ENCODE measurements at places on chromosomes 5 and 9.

DNA sequence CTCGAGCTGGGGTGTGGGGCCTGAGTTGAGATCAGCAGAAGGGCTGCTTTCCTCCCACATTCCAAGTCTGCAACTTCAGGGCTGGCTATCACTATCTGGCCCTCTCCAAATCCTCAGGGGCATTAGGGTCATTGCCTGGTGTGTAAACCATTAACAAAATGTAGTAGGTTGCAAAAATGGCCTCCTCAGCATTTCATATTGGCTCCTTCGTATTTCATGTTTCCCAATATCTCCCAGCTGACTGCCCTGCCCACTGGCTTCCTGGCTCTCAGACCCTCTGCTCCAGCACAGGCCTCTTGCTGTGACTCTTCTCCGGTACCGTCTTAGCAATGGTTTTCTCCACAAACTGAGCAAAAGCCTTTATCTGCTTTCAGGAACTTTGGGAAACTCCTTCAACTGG, 113.8 kb downstream of the GADD45G start:
- no peak for ATAC-seq

GRCh38 chr9:130701059-130702022, 7.8 kb downstream of the EXOSC2 start:
- peak; percentile 86 for ATAC-seq

- no peak for ATAC-seq
Measured at GRCh38 chr5:128632264-128632663, 94.2 kb upstream of the FBN2 start.

- no peak for ATAC-seq
Measured at GRCh38 chr5:137250421-137250820, 248.7 kb downstream of the SPOCK1 start.

DNA sequence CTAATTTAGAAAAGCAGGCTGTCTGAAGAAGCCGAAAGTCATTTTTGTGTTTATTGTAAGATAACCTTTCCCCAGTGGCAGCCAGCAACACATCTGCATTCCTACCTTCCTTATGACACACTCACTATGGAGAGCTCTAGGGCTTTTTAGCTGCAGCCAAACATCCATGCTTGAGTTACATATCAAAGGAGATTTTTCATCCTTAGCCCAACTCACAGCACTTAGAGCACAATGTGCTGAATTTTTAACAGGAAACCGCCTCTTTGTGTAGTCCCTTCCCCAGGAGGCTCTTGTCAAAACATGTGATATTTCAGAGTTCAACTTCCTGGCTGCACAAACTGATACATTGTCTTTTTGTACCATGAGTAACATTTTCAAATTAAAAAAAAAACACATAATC, 379.2 kb downstream of the CTNND2 start:
- no peak for ATAC-seq

- ATAC-seq = no peak
Measured at GRCh38 chr9:115114546-115114945, 3.4 kb downstream of the TNC start.

DNA sequence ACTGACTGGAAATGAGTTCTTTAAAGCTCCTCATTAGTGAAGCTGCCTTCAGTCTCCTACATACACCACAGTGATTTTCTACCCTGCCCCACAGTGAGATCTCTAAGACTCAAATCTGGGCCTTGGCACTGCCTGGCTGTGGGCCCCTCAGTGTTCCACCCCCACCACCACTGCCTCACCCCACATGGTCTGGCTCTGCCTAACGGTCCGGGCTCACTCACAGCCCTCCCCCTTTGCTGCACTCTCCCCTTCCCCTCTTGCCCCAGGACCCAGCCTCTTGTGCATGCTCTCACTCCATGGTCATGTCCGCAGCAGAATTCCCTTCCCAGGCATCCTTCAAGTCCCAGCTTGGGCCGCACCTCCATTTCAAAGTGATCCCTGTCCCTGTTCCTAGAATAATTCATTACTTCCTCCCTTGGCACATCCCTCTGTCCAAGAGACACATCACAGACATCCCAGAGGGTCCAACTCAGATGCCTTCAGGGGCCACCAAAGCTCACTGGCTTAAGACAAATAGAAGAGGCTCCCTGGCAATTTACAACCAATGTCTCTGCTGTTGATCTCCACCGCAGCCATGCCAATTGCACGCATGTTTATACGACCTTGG, 56.7 kb downstream of the HRH2 start:
- no peak for ATAC-seq

- ATAC-seq = no peak
Measured at GRCh38 chr9:130448771-130449603, 4.2 kb downstream of the ASS1 start.

- no peak for ATAC-seq
Measured at GRCh38 chr9:35385042-35385441, 104.9 kb upstream of the RUSC2 start.
